ENCODE measurements at places on chromosomes 7 and 10.

DNA sequence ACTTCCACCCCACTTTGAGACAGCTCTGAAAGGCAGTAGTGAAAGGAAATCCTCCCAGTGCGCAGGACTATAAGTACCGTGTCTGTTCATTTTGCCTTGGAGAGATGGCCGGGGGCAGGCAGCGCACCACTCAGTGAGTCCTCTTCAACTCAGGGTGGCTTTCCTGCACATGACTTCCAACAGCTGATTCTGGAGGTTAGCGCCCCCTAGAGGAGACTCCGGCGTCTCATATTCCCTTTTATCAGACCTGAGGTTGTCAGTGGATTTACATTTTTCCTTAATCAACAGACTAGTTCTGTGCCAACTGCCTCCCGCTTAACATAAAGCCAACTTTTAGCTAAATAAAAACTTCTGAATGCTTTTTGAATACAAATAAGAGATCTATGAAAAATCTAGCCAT lies 101.0 kb downstream of the HERPUD2 start:
- no peak for DNase-seq

- DNase-seq, result no peak
Observed at GRCh38 chr10:44044549-44044948, 340.3 kb downstream of the CXCL12 start.

GRCh38 chr10:21273400-21273968 lies 252.0 kb downstream of the SKIDA1 start:
- no peak for DNase-seq

DNA sequence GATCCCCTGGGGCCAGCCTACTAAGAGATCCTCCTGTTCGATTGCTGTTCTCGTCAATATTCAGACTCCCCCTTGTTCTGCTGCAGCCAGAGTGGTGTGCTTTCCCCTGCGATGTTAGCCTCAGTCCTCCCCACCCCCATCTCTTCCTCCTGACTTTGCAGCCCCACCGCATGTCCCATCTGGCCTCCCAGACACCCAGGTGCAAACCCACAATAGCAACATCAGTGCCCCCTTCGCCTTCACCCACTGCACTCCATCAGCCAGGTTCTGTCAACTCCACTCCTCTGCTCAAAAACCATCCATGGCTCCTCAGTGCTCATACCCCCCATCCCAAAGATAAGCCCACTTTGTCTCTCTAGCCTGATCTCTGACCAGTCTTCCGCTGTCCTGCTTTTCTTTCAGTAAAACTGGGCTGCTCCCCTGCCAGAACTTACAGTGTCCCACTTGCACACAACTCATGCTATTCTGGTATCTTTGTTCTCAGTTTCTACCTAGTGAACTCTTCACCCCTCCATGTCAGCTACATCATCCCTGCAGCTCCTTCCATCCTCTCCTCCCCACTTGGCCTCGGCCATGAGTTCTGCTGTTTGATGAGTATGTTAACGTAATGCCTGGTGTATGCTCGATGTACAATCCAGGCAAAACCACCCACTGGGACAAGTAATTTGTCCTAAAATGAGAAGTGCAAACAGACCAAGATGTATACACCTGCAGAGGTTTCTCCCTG lies 26.6 kb downstream of the COL13A1 start:
- DNase-seq, result no peak

DNA sequence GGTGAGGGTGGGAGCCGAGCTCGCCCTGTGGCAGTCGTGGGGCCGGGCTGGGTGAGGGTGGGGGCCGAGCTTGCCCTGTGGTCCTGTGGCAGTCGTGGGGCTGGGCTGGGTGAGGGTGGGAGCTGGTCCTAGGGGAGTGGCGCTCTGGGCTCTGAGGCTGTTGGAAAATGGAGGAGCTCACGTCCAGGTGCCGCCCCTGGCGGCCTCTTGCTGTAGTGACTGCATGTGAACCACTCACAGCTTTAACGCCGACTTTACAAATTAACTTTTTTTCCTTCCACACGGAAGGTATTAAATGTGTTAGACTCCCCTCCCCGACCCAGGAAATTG lies 312.6 kb downstream of the WDR37 start:
- DNase-seq, result no peak

- no peak for DNase-seq
Observed at GRCh38 chr10:76977046-76977445, 660.6 kb downstream of the KCNMA1 start.

GRCh38 chr7:46854958-46855473 lies 726.9 kb downstream of the TNS3 start:
- no peak for DNase-seq

DNA sequence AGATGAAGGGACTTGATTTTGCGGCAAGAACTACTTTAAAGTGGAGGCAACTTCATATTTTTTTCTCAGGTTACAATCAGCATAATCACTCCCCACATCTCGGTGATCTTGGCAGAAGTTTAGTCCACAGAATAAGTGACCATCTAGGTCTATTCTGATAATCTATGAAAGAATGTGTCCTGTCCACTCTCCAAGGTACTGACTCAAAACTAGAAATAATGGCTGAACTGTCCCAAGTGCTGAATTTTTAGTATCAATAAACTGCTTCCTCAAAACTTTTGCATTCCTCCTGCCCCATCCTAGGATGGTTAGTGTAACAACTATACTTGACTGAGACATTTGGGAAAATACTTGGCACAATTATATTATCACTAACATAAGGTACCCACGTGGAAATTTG lies 10.9 kb upstream of the CHRM2 start:
- no peak for DNase-seq

- DNase-seq, result no peak
Observed at GRCh38 chr10:29923416-29923965, 135.9 kb downstream of the JCAD start.

GRCh38 chr7:151660141-151660540 lies 140.4 kb upstream of the RHEB start:
- DNase-seq, result no peak

- no peak for DNase-seq
Observed at GRCh38 chr10:126155528-126155927, 232.7 kb downstream of the ADAM12 start.

DNA sequence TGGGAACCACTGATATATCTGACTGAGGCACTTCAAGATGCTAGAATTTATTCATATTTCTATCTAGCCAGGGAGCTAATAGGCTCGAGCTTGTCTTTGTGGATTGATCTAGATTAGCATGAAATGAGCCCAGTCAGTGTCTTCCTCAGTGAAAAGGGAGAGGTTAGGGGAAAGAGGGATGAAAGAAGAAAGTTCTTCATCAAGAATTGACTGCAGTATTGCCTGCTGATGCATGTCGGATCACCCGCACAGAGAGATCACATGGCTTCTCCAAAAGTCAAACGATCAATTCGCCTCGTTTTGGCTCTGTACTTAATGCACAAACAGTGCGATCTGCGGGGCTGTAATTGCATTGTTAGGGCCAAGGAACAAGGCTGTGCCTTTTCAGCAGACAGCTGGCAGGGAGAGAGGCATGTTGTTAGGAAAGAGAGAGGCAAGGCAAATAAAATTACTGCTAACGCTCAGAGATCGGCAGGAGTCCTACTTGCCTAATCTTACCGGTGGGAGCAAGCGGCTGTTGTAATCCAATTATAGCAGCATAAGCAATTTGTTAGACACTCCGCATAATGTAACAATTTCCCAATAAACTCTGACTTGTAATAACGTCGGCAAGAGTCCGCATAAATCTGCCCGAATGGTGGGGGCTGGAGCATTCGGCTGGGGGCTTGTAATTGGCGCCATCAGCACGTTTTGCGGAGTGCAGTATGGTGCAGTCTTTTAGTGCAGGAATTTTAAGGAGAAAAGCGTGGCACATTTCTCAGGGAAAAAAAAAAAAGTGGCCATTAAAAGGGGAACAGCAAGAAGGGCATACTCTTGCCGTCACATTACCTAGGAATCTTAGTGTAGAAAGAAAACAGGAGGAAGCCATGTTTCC lies 102.1 kb downstream of the POLL start:
- no peak for DNase-seq

DNA sequence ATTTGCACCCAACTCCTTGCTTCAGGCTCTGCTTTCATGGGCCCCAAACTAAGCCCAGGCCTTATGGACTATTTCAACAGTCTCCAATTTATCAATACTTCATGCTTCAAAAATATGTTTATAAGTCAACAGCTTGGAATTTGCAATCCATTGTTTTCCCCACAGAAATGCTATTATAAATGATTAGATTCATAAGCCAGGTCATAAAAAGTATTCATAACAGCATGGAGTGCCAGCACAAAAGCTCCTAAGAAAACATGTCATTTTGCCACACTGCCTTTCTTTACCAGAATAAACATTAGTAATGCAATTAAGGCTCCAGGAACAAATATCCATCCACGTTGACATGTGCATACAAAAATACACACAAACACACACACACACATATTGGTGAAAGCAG lies 30.1 kb downstream of the OSBPL3 start:
- no peak for DNase-seq

GRCh38 chr10:75493464-75493863 lies 62.0 kb downstream of the LRMDA start:
- DNase-seq, result no peak

DNA sequence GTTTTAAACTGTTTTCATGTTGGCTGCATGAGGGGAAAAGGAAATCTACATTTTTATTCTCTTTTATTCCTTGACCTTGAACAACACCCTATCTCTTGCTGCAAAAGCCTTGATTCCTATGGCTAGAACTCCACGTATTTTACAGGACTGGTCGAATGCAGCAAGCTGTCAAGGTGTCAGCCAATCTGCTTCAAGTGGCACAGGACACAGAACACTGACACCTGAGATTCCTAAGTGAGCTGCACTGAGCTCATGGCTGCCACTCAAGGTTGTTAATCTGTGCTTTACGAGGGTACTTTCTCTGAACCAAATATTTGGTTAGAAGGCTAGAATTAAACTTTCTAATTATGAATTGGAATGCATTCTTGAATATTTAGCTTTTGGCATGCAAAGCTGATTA lies 349.7 kb upstream of the COBL start:
- DNase-seq, result no peak
